ENCODE measurements at places on chromosomes 5 and 9. TPM values are rescaled to one million over a fixed set of nuclear protein-coding genes. Genes with fewer than 3 reads are reported as not detected.

DNA sequence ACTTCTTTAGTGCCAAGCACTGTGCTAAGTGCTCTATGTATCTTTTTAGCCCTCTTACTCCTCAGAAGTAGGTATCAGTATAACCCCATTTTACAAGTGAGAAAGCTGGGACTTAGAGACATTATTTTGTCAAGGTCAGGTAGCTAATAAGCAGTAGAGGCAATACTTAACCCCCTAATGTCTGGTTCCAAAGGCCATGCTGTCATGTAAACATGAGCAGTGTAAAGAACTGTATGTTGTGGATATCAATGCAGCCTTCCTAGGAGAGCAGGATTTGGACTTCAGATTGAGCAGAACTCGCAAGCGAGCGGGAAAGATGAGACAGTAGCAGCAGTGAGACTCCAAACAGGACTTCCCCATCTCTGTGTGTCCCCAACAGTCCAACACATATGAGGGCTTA lies 3.6 kb upstream of the SHROOM1 start:
- H3K36me3 ChIP-seq = no peaks in the 10 kb centered on the region
- peaks cover 28% of the 10 kb centered on the region for H3K4me1 ChIP-seq
- no peak for DNase-seq
- peaks cover 20% of the 10 kb centered on the region for H3K27me3 ChIP-seq
- H3K4me3 ChIP-seq = no peak overlapping the region

- no peak overlapping the region for H3K27ac ChIP-seq
- no peaks in the 10 kb centered on the region for H3K27me3 ChIP-seq
- no peak overlapping the region for H3K4me3 ChIP-seq
- no peak for DNase-seq
- peaks cover 4% of the 10 kb centered on the region for H3K4me1 ChIP-seq
Observed at GRCh38 chr9:91825866-91826265, 124.2 kb downstream of the ROR2 start.

DNA sequence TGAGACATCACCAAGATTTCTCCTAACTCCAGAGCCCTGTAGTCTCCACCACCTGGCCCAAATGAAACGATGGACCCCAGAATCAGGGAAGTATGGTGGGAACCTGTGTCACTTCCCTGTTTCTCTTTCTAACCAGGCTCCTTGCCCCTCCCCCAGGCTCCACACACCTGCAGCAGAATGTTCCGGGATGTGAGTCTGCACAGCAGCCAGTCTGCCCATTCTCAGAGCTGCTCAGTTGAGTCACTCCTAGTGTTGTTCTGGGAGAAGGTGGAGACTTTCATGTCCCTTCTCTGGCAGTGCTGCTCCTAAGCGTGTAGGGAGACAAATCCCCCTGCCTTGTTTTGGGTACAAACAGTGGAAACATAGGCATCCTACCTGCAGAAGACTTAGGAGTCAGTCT lies 76.0 kb upstream of the XPA start:
- no peaks in the 10 kb centered on the region for H3K4me1 ChIP-seq
- H3K36me3 ChIP-seq = no peaks in the 10 kb centered on the region
- no peak for DNase-seq
- H3K4me3 ChIP-seq = no peak overlapping the region
- H3K27me3 ChIP-seq = peaks cover 4% of the 10 kb centered on the region

The RGP1 gene
- 21.2 TPM for total RNA-seq

DNA sequence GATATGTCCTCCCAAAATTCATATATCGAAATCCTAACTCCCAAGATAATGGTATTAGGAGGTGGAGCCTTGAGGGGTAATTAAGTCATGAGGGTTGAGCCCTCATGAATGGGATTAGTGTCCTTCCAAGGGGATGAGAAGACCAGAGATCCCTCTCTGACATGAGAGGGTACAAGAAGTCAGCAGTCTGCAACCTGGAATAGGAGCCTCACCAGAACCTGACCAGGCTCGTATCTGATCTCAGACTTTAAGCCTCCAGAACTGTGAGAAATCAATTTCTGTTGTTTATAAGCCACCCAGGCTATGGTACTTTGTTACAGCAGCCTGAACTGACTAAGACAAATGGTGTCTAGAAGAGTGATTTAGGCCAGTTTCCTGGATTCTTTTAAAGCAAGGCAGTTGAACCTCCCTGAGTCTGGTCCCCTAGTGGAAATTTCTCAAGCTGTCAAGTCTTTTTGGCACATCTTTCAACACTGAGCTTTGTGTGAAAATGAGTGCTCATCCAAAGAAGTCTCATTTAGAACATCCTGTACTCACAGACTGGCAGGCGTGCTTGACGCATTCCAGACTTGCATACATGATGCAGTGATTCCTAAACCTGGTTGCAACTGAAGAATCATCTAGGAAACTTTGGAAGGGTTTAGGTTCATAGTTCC lies 254.8 kb upstream of the PPP1R2B start:
- no peaks in the 10 kb centered on the region for H3K36me3 ChIP-seq
- no peak overlapping the region for H3K4me3 ChIP-seq
- no peaks in the 10 kb centered on the region for H3K27me3 ChIP-seq
- no peaks in the 10 kb centered on the region for H3K4me1 ChIP-seq
- peak; percentile 27 for DNase-seq

DNA sequence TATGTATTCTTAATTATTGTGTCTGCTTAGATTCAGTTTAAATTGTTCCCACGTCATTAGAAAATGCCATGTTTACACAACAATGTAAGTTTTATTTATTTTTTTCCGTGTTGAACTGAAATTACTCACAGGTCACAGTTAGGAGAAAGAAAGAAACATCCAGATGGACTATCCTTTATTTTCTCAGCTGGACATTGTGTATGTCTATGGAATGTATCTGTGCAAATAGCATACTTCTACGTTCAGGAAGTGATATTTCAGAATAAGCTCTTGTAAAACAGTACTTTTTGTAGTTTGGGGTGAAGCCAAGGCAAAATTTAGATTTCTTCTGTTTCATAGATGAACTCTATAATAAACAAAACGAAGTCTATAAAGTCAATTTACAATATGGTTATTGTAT lies 249.0 kb upstream of the ZNF608 start:
- H3K36me3 ChIP-seq = no peaks in the 10 kb centered on the region
- H3K27ac ChIP-seq = no peak overlapping the region
- no peak for DNase-seq
- H3K4me1 ChIP-seq = no peaks in the 10 kb centered on the region

The PITX1 gene
- total RNA-seq = 0.11 TPM

- H3K27me3 ChIP-seq = peaks cover 69% of the 10 kb centered on the region
- no peak within 1 kb of the TSS for H3K27ac ChIP-seq
Observed at GRCh38 chr5:176629853-176630680, at the start of the genes EIF4E1B and SNCB. EIF4E1B (plus strand) TSS chr5:176630675; CDS start chr5:176642788, 12,113 bp downstream. SNCB (minus strand) TSS chr5:176630534; CDS start chr5:176629654, 880 bp downstream.

GRCh38 chr9:4803670-4804530 lies 11.2 kb downstream of the RCL1 start:
- no peaks in the 10 kb centered on the region for H3K27me3 ChIP-seq
- peaks cover 8% of the 10 kb centered on the region for H3K36me3 ChIP-seq

All from spinal cord (tissue), 10 donors.